WTC11 (cell line): ENCODE measurements at places on chromosomes 6 and 20.

GRCh38 chr6:55049866-55050265, 124.4 kb upstream of the HCRTR2 start:
- DNase-seq = no peak

GRCh38 chr6:138959521-138959920, 28.5 kb downstream of the REPS1 start:
- no peak for DNase-seq

GRCh38 chr6:150598858-150599198, 857 bp upstream of the PLEKHG1 start:
- DNase-seq = no peak

DNA sequence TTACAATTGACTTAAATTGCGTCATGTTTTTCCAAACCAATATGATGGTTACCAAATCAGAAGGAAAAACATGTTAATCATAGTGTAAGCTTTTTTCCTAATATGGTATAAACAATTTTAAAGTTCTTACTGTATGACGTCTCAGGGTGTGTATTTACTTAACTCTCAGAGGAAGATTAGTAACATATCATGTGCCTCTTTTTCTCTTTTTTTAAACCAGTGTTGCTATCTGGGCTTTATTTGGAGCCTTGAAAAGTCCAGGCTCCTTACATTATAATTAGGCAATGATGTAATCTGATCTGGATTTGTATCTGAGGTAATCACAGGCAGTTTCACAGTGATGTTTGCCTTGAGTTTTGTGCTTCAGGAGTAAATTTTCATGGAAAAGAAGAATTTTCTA, 20.4 kb upstream of the RAB23 start:
- no peak for DNase-seq

DNA sequence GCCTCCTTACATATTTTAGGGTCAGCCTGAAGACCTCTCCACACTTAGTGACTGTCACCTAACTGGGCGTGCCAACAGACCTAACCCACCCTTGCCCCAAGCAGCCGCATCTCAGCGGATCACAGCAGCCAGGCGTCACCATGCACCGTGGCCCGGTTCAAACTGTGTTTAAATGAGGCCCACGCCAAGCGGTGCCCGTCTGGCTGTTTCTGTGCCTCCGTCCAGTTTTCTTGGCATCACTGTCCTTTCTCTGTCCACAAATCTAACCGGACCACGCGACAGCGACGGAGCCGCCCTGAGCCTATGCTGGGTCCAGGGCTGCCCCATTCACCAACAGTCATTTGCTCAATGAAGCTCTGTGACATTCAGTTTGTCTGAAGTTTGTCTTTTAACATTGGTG, 393.3 kb downstream of the THBS2 start:
- DNase-seq = no peak

DNA sequence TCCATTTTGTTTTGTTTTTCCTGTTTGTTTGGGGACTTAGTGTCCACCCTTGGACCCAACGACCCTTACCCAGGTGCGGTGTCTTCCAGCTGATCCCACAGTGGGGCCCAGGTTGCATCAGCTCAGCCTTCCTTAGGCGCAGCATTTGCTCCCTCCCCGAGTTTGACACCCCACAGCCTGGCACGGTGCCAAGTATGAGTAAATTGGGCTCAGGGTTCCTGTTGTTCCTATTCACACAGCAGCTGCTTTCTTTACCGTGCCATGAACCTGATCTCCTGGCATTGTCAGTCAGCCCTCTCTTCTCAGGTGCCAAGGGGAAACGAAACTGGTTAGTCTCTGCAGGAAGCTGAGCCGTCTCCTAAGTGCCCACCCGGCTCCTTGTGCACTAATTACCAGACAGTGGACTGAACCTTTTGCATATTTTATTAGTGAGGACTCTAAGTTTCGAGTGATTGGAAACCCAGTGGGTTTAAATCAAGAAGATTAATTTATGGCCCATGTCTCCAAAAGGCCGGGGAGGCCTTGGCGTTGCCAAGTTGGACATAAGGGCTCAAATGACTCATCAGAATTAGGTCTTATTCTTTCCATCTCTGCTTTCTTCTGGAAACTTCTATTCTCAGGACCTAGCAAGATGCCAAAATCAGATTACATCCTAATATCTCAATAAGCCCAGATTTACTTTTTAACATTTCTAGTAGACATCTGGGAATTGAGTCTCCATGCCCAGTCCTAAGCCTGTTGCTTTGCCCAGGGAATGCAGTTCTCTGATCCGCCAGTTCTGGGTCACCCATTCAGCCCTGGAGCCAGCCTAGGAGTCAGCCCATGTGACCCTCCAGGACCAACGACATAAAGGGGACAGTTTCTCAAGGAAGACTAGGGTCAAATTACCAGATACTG, 68.8 kb downstream of the TSHZ2 start:
- no peak for DNase-seq

- DNase-seq = no peak
These were observed 38.2 kb downstream of the NOL7 start for GRCh38 chr6:13653296-13653695.

DNA sequence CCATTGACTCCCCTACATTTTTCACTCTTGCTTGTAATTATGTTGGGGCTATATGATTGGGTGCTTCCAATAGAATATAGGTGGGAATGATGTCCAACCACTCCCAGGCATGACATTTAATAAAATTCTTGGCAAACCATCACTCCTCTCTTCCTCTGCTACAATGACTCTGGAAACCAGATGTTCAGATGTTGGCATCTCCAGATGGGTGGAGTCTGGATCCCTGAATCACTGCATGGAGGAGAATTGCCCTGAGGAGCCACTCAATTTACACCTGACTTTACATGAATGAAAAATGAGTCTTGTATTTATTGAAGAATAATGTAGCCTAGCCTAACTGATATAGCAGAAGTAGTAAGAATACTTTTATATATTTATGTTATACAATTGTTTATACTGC, 306.7 kb upstream of the SUPT3H start:
- no peak for DNase-seq

- no peak for DNase-seq
These were observed 28.6 kb downstream of the CEP43 start for GRCh38 chr6:167027772-167028171.

DNA sequence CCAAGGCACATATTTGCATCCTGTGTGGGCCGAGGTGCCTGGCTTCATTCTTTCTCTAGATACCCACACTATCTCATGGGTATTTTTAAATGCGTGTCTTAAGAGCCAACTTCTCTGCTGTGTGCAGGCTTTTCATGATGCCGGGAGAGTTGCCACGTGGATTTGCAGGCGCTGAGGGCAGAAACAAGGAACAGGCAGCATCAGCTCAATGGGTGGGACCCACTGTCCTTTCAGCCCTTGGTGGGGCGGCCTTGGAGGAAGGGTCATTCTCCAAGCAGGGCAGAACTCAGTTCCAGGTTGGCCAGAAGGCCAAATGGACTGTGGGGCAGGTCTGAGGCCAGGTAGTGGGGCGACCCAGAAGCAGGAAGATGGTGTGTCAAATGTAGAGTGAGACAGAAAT, 84.7 kb downstream of the PHACTR3 start:
- no peak for DNase-seq

- peak; percentile 66 for DNase-seq
These were observed 18.6 kb upstream of the MYT1 start for GRCh38 chr20:64145458-64146300.

- DNase-seq = no peak
These were observed 13.8 kb upstream of the BCAS1 start for GRCh38 chr20:54084193-54084592.

- no peak for DNase-seq
These were observed 16.9 kb downstream of the LAMA5 start for GRCh38 chr20:62350098-62350628.

DNA sequence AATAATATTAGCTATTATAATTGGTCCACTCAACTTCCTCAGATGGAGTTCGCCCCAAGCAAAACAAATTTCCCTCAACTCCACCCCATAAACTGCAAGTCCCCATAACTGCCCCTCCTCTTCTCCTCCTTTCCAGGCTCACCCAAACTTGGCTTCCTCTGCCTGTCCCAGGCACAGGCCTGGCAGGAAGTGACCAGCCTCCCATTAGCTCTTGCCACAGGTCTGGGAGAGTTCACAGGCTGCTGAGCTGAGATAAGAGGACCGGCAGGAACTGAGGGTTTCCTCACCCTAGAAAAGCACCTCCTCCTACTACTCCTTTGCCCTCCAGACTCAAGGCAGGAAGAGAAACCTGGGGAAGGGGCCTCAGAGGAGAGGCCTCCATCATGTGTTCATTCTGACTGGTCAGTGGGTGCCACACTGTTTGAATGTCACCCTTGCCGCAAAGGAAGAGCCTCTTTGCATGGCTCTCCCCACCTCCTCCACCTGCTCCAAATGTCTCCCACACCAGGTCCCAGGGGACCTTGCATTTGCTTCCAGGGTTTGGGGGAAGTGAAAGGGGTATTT, 24.5 kb upstream of the SMIM29 start:
- no peak for DNase-seq

- no peak for DNase-seq
These were observed 60.8 kb downstream of the SYNDIG1 start for GRCh38 chr20:24530131-24530680.

GRCh38 chr6:158619922-158620801, 24.4 kb downstream of the DYNLT1 start:
- no peak for DNase-seq

DNA sequence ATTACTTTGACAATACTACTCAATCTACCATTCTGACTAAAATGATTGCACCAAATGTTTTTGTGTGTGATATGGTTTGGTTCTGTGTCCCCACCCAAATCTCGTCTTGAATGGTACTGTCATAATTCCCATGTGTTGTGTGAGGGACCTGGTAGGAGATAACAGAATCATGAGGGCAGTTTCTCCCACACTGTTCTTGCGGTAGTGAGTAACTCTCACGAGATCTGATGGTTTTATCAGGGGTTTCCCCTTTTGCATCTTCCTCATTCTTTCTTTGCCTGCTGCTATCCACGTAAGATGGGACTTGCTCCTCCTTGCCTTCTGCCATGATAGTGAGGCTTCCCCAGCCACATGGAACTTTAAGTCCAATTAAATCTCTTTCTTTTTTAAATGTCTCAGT, 20.8 kb downstream of the SYCP2 start:
- DNase-seq = no peak

- no peak for DNase-seq
These were observed 228.1 kb upstream of the CITED2 start for GRCh38 chr6:139602577-139602976.

DNA sequence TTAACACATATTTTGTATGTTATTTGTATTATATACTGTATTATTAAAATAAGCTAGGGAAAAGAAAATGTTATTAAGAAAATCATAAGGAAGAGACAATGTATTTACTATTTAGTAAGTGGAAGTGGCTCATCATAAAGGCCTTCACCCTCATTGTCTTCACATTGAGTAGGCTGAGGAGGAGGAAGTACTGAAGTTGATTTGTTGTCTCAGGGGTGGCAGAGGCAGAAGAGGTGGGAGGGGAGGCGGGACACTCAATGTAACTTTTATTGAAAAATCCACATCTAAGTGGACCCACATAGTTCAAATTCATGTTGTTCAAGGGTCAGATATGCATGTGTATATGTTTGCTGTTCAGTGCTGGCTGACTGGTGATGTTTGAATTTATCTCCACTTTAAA, 210.2 kb upstream of the CITED2 start:
- no peak for DNase-seq

DNA sequence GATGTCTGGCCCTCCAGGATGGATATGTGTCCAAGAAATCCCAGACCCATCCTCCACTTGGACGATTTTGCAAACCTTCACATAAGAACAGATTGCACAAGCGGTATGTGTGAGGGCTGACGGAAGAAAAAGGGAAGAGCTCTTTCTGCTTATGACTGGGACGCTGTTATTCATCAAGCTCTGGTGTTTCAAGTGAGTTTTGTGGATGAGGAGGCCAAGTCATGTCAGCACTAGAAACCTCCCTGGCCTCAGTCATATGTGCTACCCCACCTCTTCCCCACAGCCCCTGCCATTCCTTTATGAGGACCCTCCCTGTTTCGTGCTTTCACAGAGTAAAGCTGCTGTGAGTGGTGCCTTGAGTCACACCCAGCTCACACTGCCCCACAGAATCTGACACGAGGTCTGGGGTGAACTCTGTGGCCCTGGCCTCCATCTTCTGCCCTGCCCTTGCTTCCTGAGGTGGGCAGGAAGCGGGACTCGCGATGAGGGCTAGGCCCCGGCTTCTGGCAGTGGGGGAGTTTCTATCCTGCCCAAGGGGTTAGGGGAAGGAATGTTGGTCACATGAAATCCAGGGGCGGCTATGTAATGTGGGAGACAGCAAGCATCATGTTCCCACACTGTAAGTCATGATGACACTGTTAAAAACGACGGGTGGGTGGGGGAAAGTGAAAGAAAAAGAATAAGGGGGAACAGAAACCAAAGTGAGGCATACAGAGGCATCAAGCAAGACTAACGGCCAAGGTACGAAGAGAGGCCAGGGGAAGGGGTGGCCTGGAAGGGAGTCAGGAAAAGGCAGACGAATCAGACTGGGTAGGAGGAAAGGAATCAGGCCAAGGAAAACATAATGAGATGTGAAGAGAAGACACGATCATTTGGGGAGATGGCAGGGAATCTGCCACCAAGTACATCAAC, 78.1 kb downstream of the PRDM1 start:
- no peak for DNase-seq

- peak; percentile 8 for DNase-seq
These were observed 18.0 kb upstream of the BHLHE23 start for GRCh38 chr20:63024573-63025392.

- DNase-seq = no peak
These were observed 4.6 kb downstream of the METTL24 start for GRCh38 chr6:110353457-110354001.

- DNase-seq = peak; percentile 33
These were observed 230.1 kb upstream of the MOCS1 start for GRCh38 chr6:40164345-40164755.

- no peak for DNase-seq
These were observed 87.6 kb downstream of the SMOC2 start for GRCh38 chr6:168528474-168529095.

DNA sequence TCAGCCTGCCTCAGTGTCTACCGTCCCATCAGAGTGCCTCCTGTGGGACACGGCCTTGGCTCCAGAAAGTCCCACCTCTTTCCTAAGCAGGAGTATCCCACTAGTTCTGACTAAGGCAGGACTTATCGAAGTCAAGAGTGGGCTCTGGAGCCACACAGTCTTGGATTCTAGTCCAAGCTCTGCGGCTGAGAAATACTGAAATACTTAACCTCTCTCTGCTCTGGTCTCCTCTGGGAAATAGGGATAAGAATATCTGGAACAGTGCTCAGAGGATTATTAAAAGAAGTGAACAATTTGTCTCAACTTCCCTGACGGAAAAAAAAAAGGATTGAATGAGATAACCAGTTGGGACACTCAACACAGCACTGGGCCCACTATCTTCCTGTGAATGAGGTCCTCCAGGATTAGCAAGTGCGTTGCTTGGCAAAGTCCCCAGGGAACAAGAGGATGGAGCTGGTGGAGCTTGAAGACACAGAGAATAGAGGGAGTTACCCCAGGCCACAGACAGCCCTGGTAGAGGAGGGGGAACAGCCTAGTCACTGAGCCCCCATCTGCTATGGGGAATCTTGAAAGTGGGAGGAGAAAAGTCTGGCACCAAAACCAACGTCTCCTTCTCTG, 34.6 kb upstream of the FOXP4 start:
- DNase-seq = no peak

GRCh38 chr20:25389401-25389857, 1.2 kb downstream of the ABHD12 start:
- no peak for DNase-seq

- peak; percentile 39 for DNase-seq
These were observed 6.1 kb downstream of the DACT2 start for GRCh38 chr6:168313431-168314011.

- peak; percentile 1 for DNase-seq
These were observed 5.8 kb downstream of the DDR1 start for GRCh38 chr6:30889921-30890645.

GRCh38 chr6:148807784-148808183, 61.0 kb downstream of the UST start:
- no peak for DNase-seq

GRCh38 chr6:71585472-71585871, 296.9 kb downstream of the OGFRL1 start:
- no peak for DNase-seq
